ENCODE measurements at places on chromosomes 13 and 19.

- DNase-seq: no peak
Observed at GRCh38 chr19:10544242-10544752, 593 bp downstream of the ATG4D start.

GRCh38 chr19:41641879-41642485 lies 15.1 kb upstream of the CEACAM4 start:
- DNase-seq: peak; percentile 30

- DNase-seq: no peak
Observed at GRCh38 chr13:112105892-112106291, 38.9 kb downstream of the SOX1 start.

GRCh38 chr19:19382118-19382517 lies 23.4 kb upstream of the GATAD2A start:
- DNase-seq: no peak

- no peak for DNase-seq
Observed at GRCh38 chr19:1837625-1838105, 10.6 kb downstream of the REXO1 start.

- no peak for DNase-seq
Observed at GRCh38 chr19:39319892-39320248, 793 bp downstream of the LRFN1 start.

DNA sequence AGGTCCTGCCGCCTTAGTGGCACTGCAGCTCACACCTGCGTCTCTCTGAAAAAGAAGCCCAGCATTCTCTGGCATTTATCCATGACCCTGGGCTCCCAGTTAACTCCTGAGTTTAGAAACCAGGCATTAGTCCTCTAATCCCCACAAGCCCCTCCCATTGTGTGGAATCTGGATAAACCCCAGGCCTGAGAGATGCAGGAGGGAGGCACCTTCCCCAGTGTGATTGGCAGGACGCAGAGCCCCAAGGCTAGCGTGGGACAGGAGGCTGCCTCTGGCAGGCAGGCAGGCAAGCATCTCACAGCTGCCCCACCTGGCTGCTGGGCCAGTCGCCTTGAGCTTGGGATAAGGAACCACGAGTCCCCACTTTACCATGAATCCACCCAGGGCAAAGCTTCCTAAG lies 11.0 kb upstream of the SERPINE3 start:
- no peak for DNase-seq

- no peak for DNase-seq
Observed at GRCh38 chr13:33610438-33611120, 207.4 kb upstream of the RFC3 start.

DNA sequence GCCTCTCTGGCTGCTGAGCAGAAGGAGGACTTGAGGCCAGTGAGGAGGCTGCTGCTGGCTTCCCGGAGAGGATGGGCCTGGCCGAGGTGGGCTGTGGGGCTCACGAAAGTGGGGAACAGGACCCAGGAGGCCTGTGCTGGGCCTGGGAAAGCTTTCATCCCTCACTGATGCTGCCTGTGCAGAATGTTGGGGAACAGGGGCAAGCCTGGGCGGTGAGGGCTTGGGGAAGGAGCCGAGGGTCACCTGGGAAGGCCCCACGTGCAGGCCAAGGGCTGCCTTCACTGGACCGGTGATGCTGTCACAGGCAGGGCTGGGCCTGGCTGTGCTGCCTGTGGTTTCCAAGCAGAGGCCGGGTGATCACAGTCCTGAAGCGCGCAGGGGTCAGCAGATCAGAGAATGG lies 9.4 kb downstream of the AP1M1 start:
- DNase-seq: no peak

- no peak for DNase-seq
Observed at GRCh38 chr19:58500242-58500641, 11.6 kb downstream of the SLC27A5 start.

GRCh38 chr19:43747557-43748204 lies 7.1 kb downstream of the SMG9 start:
- no peak for DNase-seq

- DNase-seq: peak; percentile 30
Observed at GRCh38 chr19:39996218-39996810, 546 bp upstream of the ZNF546 start.

- no peak for DNase-seq
Observed at GRCh38 chr13:32642316-32642715, 56.1 kb downstream of the PDS5B start.

DNA sequence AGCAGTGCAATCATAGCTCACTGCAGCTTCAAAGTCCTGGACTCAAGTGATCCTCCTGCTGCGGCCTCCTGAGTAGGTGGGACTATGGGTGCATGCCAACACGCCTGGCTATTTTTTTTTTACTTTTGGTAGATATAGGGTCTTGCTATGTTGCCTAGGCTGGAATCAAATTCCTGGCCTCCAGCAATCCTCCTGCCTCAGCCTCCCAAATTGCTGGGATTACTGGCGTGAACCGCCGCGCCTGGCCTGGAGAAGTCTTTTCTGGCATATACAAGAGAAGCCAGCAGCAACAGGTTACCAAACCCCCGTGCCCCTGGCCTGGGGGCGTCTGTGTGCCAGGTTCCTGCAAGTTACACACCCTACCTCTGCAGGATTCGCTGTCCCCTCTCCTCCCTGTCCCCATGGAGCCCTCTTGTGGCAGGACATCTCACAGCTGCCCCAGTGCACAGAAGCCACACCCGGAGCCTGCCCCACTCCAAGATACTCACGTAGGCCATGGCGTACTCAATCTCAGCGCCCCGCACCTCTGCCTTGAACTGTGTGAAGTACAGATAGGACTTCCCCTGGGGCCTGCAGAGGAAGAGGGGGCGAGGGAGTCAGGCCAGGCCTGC lies 9.9 kb downstream of the MYDGF start:
- no peak for DNase-seq

DNA sequence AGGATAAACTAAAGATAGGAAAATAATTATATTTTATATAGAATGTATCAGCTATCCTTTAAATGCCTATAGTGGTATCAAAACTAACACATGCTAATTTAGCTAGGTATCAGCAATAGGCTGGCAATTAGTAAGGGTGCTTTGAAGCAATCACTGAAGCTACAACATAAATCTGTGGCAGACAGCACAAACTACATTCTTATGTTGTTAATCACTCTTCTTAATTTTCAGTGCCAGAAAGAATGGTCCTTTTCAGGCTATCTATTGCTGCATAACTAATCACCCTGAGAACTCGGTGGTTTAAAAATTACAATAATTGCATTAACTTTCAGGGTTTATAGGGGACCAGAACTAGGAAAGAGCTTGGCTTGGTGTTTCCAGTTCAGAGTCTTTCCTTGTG lies 963.1 kb downstream of the EFNB2 start:
- DNase-seq: no peak

- no peak for DNase-seq
Observed at GRCh38 chr13:113422807-113423519, 30.3 kb downstream of the ADPRHL1 start.

GRCh38 chr13:73065665-73066340 lies 7.0 kb downstream of the KLF5 start:
- no peak for DNase-seq

DNA sequence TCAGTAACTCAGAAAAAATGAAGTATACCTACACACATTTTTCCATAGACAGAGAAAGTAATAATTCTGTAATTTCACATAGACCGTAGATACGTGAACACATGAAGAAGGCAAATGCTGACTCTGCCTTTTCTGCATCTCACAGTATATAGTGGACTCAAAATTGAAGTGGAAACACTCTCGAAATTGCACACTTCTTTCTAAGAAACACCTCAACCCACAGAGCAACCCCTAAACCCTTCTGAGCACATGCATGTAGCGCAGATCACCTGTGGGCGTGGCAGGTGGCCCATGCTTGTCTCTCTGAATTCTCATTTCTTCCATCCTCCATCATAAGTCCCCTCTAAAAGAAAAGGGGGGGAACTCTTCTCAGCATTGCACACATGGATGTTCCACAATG lies 34.7 kb downstream of the COL4A1 start:
- no peak for DNase-seq

GRCh38 chr13:36884235-36884634 lies 35.8 kb downstream of the SMAD9 start:
- no peak for DNase-seq

- no peak for DNase-seq
Observed at GRCh38 chr19:30722761-30723160, 350.6 kb downstream of the ZNF536 start.

DNA sequence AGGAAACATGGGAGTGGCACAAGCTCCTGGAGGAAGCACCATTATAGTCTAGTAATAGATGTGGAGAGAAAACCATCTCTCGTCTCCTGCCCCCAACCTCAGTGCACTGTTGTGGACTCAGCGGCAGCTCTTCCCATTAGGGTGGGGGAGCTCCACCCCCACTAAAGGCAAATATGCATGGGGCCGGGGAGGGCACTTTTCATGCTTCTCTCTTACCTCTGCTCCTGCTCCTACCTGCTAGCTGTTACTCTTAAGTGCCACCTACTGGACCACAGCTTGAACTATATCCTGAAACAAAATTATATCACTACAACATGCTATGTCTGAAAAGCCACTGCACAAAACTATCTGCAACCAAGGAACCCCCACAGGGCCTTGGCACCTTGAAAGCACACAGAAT lies 112.6 kb upstream of the DACH1 start:
- DNase-seq: no peak

DNA sequence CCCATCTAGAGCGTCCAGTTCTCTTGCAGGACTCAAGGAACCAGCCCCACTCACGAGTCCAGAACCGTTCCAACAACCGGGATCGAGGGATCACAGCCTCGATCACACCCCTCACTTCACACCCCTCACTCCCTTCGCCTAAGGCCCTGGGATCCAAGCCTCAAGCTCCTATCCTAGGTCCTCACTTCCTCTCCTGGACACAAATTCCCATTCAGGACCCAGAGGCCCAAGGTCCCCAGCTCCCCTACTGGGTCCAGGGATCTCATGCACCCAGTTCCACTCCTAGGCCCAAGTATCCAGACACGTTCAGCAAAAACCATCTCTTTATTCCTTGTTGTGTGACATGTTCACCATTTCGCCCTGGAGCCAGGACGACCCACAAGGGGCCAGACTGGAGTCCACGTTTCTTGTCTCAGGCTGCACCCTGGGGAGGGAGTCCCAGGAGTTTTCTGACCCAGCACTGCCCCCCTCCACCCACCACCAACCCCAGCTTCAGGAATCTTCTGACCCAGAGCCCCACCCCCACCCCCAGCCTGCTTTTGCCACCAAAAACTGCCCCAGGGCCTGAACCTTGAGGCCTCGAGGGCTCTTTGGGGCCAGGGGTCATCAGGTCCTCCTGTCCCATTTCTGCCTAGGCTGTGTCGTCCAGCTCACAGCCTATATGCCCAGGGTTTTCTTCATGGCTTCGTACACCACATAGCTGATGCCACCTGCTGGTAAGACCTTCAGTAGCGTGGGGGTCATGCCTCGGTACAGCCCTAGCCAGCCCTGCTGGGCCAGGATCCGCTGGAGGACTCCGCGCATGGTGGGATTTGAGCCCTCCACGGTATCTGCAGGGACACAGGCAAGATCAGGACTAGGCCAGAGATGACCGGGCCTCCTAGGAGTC lies 1.4 kb upstream of the KHSRP start:
- no peak for DNase-seq

All from stromal cell of bone marrow (primary cell).